ENCODE measurements at places on chromosomes 12 and 14. TPM values are rescaled to one million over a fixed set of nuclear protein-coding genes. Genes with fewer than 3 reads are reported as not detected.

DNA sequence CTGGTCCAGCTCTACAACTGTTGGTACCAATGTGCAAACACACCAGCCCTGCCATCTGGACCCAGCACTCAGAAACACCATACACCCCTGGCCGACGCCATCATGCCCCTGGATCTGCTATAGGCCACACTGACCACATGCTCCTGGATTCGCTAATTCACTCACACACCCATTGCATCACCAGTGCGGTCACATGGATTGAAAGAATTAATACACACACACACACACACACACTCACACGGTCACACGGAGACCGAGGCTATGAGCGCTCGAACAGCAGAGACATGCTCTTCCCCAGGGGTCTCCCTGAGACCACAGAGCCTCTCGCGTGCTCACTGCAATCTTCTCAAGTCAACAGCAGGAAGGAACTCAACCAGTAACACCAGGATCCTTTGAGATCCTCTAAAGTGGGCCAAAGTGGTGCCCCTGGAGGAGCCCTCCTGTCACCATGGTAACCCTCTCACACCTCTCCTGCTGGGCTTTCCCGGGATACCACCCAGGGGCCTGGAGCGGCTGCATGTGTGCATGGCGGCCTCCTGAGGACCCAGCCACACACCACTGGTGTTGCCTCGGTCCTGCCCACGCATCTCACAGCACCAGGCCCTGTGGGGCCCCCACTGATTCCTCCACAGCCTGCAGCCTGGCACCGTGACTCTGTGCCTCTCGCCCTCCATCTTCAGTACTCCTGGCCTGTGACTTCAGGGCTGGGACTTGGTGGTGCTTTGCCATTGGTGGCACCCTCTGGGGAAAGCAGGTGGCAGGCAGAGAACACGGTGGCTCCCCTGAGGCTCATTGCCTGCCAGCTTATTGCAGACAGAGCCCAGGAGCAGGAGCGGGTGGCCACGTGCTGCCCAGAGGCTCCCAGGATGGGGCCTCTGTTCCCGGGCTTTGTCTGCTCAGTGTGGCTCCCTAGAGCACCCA lies 15.1 kb downstream of the LRTM2 start:
- DNase-seq = no peak

DNA sequence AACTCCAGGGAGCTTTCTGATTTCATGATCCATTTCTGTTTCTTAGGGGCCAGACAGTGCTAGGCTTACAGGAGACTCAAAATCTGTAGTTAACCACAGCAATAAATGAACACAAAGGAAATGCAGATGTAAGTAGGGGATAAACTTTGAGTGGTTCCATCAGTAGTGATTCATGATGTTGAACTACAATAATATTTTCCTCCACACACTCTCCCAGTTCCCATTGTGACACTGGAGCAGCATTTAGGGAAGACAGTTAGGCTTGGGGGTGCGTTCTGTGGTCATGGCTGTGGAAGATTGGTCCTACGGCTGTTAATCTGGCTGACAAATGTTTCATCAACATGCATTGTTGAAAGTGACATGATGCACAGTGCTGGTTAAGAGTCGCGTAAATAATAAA lies 66.9 kb downstream of the HMGA2 start:
- peak; percentile 60 for DNase-seq

GRCh38 chr12:52186118-52186840 lies 5.5 kb downstream of the KRT80 start:
- peak; percentile 93 for DNase-seq

DNA sequence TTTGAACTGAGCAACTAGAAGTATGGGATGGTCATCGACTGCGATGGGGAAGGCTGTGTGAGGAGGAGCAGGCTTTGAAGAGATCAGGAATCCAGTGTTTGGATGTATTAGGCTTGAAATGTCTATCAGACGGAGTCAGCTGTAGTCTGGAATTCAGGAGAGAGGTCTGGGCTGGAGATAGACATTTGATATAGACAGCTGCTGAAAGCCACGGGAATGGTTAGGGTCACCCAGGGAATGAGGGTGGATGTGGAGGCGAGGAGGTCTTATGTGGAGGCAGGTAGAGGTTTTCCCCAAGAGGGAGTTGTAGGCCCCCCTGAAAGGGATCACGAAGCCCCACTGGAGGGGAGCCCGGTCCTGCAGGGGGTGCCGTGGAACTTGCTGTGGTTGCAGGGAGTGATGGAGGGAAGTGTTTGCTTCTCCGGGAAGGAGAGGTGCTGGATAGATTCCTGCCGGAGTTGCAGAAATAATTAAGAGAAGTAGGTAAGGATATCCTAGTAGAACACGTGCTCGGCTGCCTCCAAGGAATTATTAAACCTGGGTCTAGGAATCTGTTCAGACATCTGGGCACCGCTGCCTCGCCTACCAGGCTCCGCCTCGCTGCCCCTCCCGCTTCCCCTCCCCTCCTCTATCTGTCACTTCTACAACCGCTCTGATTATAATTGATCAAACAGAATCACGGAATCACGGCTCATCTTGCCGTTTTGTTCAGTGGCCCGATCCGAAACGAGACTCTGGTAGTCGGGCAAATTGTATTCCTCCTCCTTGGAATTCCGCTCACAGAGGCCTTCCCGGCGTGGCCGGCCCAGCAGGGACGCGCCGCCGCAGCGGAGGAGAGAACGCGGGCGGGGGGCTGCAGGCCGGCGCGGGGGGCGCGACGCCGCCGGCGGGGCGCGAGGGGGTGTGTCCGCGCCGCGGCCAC lies 826 bp upstream of the CACNA1C start:
- DNase-seq = no peak

ANO2 gene
- total RNA-seq = 2.1 TPM

Measured in RPMI7951 (cell line).